ENCODE measurements at places on chromosomes 1 and 21.
A peak's percentile ranks its signal among the peaks of the same experiment; 100 is the strongest.

- DNase-seq = no peak
Observed at GRCh38 chr1:15347182-15347581, 62.5 kb upstream of the EFHD2 start.

- DNase-seq = no peak
Observed at GRCh38 chr1:13494025-13494424, 19.8 kb downstream of the LRRC38 start.

DNA sequence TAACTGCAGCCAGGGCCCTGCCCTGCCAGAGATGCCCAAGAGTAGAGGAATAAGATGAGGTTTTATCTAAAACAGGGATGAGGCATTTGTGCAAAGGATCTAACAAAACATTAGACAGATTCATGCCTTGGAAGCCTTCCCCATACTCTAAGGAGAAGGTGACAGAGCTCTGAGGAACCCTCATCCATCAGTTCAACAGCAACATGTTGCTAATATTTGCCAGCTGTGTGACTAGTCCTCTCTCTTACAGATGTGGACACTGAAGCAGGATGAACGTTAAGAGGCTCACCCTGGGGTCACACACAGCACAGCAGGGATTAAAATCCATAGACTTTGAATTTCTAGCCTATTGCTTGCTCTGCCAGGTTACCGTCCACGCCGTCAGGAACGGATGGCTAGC, 99.0 kb downstream of the ZBTB18 start:
- no peak for DNase-seq

GRCh38 chr1:178537382-178538090, 24.6 kb downstream of the TEX35 start:
- no peak for DNase-seq

GRCh38 chr21:40143822-40144525, 276.7 kb downstream of the PCP4 start:
- DNase-seq = peak; percentile 74

- no peak for DNase-seq
Observed at GRCh38 chr1:178536844-178537371, 24.0 kb downstream of the TEX35 start.

- DNase-seq = peak; percentile 31
Observed at GRCh38 chr1:33349081-33349759, 28.3 kb upstream of the A3GALT2 start.

DNA sequence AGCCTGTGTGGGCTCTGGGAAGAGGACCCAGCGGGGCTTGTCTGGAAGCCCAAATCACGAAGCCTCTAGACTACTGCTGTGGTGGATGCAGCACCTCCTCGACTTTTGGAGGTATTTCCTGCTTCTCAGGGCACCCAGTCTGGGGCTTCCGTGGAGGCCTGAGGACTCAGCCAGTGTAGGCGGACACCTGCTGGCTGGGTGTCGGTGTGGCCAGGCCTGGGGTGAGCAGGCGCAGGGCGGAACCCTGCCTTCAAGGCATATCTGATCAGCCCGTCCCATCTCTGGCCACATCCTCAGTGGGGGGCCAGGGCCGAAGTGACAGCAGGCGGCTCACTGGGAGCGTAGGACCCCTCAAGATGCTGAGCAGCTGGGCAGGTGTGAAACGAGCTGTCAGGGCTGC, 6.9 kb downstream of the PLCH2 start:
- no peak for DNase-seq

GRCh38 chr1:109142260-109142659, 28.3 kb downstream of the ELAPOR1 start:
- DNase-seq = no peak

GRCh38 chr1:5565281-5566125, 426.7 kb downstream of the NPHP4 start:
- no peak for DNase-seq

DNA sequence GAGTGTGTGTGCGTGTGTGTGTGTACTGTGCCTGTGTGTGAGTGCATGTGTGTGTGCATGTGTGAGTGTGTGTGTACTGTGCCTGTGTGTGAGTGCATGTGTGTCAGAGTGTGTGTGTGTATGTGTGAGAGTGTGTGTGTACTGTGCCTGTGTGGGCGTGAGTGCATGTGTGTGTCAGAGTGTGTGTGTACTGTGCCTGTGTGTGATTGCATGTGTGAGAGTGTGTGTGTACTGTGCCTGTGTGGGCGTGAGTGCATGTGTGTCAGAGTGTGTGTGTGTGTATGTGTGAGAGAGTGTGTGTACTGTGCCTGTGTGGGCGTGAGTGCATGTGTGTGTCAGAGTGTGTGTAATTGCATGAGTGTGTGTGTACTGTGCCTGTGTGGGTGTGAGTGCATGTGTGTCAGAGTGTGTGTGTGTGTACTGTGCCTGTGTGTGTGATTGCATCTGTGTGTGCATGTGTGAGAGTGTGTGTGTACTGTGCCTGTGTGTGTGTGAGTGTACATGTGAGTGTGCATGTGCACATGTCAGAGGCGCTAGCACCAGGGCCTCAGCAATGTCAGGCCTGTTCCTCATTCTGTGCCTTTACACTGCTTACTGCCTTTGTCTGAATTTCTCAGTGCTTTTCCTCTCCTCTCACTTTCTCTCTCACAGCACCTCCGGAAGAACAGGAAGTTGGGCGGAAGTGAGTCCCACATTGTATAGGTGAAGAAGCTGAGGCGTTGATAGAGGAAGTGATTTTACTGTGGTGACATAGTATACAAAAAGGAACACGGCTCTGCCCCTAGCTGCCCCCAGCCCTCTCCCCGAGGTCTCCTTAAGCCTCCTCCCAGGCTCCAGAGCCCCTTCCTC, 4.9 kb downstream of the SLC5A9 start:
- DNase-seq = no peak

- DNase-seq = no peak
Observed at GRCh38 chr1:3539707-3540425, 71.4 kb downstream of the MEGF6 start.

Data from DMS79 treated with DMSO at 0.1 percent for 48 hours (cell line).